ENCODE measurements at places on chromosomes 4 and X.

DNA sequence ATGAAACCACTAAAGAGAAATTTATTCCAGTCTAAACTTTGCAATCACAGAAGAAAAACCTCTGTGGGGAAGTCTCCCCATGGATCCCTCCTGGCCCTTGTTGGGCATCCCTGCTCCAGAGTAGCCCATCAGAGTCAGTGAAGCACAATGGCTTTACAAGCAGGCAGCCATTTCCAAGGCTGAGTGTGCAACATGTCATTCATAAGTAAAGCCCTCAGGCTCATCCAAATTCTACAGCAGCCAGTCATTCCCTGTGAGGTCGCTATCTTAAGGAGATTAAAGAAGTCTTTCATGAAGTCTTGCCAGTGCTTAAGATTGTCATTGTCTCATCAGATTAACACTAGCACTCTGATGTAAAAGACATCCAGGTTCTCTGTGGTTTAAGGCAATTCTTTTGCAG, 17.0 kb upstream of the MAPK10 start:
- no peak for DNase-seq

DNA sequence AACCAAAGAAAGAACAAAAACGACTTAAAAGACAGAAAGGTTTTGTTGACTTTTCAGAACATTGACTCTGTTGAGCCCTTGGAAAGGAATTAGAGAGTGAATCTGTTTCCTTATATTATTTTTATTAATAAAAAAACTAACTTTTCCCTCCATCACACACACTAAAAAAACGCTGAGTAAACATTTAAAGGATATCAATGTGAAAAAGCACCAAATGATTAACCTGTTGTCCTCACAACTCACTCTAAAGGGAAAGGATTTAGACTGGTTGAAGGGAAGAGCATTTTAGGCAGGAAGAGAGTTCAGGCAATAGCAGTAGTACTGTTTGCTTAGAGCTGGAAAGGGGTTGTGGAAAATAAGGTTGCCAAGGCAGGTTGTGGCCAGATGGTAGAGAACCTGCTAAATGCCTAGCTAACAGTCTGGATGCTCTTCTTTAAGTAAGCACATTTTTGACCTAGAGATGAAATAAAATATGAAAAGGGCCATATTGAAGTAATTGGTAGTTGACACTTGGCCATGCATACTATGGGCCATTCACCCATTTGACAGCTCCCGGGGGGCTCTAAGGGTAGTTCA, 98.0 kb upstream of the NDP start:
- DNase-seq, result no peak

DNA sequence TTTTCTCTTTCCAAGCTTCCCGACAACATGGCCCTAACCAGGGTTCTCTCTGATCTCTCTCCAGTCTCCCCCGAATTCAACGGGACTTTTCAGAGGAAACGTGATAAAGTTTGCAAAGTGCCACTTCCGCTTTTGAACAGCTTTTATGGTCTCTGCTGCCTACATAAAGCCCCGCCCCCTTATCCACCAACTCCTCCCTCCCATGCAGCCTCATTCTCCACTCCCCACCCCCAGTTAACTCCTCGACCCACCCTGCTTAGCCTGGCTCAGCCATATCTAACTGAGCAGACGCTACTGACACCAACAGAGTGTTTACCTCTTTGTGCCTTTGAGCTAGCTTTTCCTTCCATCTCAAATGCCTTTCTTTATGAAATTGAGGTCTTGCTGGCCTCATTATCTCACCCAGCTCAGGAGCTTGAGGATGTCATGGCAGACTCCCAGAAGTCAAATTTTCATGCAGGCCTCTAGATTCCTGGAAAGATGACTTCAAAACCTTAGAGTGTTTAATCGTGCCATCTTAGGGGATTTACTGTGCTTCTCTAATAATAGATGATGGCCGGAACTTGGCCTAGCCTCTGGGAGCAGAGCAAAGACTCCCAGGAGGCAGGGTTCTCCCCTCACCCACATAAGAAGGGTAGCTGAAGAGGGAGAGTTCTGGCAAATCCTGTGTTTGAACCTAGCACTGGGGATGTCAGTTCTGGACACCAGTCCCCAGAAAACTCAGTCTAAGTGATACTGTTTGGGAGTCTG, 606.0 kb downstream of the BCOR start:
- DNase-seq, result no peak

- DNase-seq, result no peak
Measured at GRCh38 chrX:109857584-109858228, 124.6 kb upstream of the ACSL4 start.

- DNase-seq, result no peak
Measured at GRCh38 chrX:155009994-155010472, 12.5 kb downstream of the F8 start.

DNA sequence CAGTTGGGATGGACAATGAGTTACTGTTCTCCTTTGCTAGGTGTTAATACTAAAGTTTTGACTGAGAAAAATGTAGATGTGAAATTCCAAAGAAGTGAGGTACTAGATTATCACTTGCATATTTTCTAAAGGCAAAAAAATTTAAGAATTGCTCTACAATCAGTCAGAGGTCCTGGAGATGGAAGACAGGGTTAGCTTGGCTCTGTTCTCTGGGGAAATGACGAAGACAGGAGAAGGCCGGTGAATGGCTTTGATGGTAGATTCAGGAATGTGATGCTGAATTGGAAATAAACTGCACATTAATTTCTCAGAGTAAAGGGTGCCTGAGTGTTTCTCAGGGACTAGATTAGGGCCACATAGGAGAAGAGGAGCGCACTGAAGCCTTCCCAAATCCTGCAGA, 214.0 kb upstream of the LEF1 start:
- DNase-seq, result no peak

DNA sequence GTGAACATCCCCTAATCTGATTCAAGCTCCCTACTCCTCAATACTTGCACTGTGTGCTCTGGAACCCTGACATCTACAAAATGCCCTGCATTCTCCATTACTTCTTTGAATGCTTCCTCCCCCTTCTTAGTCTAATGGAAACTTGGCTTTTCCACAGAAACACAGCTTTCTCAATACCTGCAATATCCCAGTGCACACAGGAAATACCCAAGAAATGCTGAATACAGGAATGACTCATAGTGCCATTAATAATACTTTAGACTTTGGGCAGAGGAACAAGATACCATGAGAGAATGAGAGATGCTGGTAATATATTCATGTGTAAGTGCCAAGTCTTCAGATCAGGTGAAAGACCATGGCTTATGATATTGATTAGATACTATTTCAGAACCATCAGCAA, 5.6 kb downstream of the QRFPR start:
- DNase-seq, result no peak

DNA sequence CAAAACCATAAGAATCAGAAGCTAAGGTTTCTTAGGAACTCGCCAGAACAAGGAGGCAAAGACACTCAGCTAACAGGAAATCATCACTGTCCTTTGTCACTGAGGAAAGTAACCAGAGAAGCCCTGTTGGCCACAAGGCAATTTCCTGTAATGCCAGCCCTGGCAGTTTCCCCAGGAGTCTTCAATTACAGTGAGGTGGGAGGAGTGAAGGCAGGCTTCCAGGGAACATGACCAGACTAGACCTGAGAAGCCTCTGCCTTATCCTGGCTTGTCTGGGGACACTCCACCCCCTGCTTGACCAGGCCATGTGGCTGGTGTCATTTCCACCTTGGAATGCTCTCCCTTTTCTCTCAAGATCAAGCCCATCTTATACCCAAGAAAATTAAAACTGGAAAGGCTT, 125.3 kb downstream of the COL4A6 start:
- no peak for DNase-seq

DNA sequence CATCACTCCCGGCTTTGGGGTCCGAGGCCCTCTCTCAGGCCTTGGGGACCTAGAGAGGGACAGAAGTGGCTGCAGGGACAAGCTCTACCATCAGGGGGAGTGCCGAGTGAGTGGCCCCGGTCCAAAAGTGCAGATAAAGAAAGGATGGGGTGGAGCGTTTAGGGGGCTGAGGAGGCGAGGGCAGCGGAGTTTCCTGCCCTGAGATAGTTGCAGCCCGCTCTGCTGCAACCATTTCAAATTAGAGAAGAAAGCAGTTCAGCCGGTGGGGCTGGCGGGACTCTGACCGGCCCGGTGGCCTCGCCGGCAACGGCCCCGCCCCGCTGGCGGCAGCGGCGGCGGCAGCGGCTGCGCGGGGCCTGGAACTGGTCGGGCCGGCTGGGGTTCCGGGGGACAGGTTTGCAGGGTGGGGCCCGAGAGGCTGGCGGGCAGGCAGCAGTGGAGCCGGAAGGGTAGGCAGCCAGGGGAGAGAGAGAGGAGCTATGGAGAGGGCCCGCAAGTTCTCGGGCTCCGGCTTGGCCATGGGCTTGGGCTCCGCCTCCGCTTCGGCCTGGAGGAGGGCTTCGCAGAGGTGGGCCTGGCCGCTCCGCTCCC, 7.6 kb downstream of the DLG3 start:
- no peak for DNase-seq

- no peak for DNase-seq
Measured at GRCh38 chrX:136646602-136647239, 1.2 kb upstream of the CD40LG start.

All from stimulated activated CD4-positive, alpha-beta T cell treated with anti-CD3 and anti-CD28 coated beads, Interleukin-1b, Interleukin-23, amount 100 ng/mL, for 1 hour (primary cell).